ENCODE measurements at places on chromosomes 1 and 21.

GRCh38 chr1:109754738-109755137 lies 9.0 kb downstream of the EPS8L3 start:
- no peak for DNase-seq

GRCh38 chr1:202578565-202578964 lies 131.7 kb downstream of the SYT2 start:
- DNase-seq = no peak

GRCh38 chr1:59383963-59384362 lies 87.1 kb downstream of the FGGY start:
- DNase-seq = no peak

- peak; percentile 18 for DNase-seq
These were observed 22.5 kb downstream of the NTMT2 start for GRCh38 chr1:170168265-170168664.

DNA sequence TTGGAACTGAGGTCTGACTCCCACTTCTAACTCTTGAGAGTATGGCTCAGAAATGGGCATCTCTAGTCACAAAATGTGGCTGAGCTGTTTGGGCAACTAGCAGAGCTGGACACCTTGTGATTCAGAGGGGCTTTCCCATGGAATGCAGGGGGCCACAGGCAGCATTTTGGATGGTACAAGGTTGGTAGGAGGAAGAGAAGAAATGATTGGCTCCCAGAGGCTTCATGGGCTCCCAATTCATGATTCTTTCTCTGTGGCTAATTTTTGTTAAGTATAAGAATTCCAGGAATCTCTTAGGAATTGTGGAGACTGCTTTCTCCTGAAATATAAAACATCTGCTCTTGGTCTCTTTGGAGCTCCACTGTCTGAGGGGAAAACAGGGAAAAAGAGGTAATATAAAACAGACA lies 49.7 kb downstream of the PBX1 start:
- no peak for DNase-seq

DNA sequence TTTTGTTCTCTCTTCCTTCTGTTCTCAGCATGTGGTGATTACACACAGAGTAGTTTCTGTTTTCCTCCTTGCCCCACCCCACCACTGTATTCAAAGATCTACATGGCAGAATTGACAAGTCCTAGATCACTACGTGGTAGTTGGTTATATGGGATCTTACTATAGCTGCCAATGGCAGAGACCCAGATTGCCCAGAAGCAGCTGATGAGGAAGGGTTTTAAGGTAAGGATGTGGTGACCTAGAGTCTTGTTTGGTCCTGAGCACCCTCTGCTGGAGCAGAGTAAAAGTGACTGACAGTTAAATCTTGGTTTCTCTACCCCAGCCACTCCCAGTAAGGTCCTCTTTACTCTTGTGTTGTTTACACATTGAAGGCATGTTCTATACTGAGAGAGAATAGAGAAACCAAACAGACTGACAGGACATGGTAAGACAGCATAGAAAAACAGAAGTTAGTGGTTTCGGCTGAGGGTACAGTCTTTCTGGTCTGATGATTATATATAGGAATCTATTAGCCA lies 22.8 kb upstream of the STRIP1 start:
- no peak for DNase-seq

GRCh38 chr1:206511362-206512057 lies 4.2 kb downstream of the RASSF5 start:
- DNase-seq = no peak

DNA sequence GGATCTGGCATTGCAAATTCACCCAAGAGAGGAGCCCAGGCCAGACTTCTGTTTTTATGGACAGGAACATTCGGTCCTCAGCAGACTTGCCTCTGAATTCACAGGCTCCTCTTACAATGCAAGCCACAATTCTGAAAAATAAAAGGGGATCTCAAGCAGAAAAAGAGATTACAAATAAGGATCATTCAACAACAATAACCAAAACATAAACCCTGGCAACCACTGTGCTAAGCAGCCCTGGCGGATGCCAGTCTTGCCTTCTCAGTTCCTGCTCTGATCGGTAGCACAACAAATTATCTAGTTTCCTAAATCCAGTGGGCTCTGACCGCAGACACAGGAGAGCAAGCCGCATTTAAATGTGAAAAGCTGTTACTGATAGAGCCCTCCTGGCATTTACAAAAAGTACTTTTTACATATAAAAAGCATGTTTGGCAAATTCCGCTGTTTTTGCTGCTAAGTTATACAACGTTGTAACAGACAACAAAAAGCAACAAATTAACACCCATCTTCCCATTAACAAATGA lies 123.4 kb upstream of the FOXD3 start:
- DNase-seq = no peak
